IPS-NIHi11 (cell line): ENCODE measurements at places on chromosomes 12 and 14.
A peak's percentile ranks its signal among the peaks of the same experiment; 100 is the strongest.

GRCh38 chr14:23307146-23307530 is 505 bp downstream of the BCL2L2 start:
- DNase-seq, result no peak

GRCh38 chr12:94152292-94153078 is 4.1 kb downstream of the PLXNC1 start:
- no peak for DNase-seq

GRCh38 chr12:9751204-9752144 is 9.2 kb downstream of the CD69 start:
- peak; percentile 46 for DNase-seq

GRCh38 chr12:130873106-130873795 is 1.4 kb downstream of the RAN start:
- no peak for DNase-seq

- DNase-seq, result no peak
Measured at GRCh38 chr12:26396402-26396801, 201.0 kb downstream of the SSPN start.

DNA sequence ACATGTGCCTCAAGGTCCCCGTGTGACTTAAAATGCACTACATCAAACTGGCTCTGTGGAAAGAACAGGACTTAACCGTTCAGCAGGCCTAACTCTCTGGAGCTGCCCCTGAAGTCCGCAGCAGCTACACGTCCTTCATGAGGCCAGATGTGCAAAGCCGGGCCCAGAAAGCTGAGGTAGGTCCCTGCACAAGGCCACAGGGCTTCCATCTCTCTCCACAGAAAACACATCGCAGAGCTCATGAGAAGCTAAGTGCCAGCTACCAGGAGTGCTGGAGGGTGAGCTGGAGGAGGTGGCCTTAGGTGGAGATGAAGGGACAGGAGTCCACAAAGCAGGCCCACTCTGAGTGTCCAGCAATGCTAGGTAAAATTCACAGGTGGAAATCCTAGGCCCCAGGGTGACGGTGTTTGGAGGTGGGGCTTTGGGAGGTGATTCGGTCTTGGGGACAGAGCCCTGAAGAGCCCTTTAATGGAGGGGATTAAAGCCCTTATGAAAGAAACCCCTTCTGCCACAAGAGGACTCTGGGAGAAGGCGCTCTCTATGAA is 52.4 kb downstream of the VCPKMT start:
- DNase-seq, result no peak

DNA sequence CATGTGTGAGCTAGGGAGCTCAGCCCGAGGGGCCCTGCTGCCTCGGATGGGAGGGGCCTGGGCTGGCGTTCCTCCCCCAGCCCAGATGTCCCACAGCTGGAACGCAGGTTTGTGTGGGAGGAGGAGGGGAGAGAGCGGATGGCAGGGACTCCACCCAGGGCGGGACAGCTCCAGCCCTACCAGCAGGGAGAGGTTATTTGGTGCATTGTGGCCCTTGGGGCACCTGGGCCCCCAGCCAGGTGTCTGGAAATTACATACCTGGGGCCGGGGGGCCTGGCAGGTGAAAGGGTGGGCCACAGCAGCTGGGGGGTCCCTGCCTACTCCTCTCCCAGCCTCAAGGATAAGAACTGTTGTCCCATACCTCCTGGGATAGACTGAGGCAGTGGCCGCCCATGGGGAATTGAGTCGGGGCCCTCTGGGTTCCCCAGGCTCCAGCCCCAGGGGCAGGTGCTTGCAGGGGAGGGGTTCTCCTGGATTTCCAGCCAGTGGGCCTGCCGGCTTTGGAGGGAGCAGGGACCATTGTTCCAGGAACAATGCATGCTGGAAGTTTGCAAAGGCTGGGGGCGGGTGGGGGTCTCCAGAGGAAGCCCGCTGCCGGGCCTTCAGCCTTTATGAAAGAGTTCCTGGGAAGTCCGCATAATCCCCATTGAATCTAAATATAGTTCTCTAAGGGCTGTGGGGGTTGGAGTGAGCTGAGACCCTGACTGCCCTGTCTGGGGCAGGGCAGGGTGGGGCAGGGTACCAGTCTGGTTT is 1.2 kb downstream of the KIF26A start:
- no peak for DNase-seq

DNA sequence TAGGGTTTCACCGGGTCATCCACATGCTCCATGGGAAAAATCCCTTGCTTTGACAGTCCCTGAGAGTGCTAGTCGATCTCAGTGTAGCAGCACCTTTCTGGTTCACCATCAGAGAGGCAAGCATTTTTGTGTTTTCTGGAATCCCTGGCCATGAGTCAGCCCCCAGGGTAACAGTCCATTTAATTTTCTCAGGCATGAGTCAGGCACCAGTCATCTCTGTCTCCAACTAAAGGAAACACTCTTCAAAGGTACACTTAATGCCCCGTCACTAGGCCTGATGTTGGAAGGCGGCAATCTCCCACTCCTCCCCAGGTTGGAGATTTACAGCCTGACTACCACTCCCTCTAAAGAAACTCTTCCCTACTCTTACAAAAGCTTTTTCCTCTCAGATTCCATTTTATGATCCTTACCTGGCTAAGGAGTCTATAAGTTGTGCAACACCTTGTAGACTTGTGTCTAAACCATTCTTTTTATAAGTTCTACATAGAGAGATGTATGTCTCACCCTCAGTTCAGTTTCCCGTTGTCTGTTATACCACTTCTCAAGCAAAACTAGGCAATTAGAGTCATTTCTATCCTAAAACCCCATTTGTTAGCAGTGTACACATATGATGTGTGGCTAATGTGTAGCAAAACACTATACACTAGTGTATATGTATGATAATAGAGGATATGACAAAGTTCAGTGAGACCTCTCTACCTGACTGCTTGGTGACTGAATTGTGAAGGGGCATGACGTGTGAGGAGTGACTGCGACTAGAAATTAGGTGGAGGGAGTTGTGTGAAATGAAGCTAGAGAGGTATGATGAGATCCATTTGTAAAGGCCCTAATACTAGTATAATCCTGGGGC is 24.6 kb downstream of the TMEM19 start:
- DNase-seq, result peak; percentile 34

DNA sequence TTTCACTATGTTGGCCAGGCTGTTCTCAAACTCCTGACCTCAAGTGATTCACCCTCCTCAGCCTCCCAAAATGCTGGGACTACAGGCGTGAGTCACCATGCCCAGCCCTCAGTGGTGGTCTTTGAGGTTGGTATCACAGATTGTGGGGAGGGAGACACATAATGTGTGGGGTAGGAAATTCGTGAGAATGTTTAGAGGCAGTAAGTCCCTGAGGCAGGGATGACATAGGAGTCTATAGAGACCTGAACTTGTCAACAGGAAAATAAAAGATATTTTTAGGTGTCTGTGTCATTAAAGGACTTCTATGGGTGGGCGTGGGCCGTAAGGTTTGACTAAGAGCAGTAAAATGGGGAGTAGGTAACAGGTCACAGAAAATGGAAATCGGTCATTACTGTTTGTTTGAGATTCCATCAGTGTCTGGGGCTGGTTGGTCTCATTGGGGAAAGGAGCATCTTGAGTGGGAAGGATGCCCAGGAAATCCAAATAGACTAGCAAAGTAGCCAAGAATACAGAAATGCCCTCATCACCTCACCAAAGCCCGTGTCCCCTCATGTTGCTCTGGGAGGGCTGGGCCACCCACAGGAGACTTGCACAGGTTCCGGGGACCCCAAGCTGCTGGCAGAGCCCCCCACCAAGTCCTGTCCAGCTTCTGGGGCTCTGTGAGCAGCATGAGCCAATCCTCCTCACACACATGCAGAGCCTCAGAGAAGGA is 63.6 kb upstream of the BCL2L14 start:
- DNase-seq, result no peak

DNA sequence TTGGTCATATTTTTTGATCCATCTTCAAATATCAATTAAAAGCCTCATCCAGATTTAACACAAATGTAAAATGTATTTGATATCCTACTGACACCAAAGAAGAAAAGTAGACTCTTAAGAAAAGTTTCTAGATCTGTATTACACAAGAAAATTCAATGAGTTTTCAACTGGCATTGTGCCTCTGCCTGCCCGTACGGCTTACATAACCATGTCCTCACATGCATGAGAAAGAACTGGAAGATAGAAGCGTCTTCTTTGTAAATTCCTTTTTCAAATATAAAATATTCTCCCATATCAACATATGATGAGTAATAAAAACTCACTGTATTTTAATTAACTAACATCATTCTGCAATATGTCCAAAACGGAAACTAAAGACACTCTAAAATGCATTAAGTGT is 7.2 kb downstream of the ANKS1B start:
- no peak for DNase-seq

GRCh38 chr12:46485853-46486252 is 113.3 kb upstream of the SLC38A2 start:
- DNase-seq, result no peak

DNA sequence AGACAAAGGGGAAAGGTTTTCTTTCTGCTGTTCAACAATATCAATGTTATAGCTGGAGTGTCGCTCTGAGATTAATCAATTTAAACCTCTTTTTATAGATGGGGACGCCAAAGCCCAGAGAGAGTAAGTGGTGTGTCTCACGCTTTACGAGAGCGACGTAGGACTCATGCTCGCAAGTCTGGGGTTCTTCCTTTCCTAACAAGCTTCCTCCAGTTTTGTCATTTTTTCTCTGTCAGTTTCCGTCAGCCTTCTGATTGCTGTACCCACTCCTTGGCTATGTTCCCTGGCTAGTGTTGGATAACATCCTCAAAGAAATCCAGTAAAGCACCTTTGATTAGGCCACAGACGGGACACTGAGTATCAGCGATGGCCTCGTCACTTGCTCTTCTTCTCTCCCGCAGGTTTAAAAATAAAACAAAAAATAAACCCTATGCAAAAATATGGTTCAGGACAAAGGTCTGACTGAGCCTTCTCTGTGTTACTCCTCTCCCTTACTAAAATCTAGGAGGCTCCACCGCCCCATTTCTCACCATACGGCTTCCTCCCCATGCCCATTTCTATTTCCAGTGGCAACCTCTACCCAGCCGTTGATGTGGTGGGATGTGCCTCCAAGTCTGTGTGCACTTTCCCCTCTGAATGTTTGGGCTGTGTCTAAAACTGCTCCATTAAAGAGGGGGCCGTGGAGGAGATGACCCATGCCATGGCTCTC is 172.7 kb upstream of the PARP11 start:
- no peak for DNase-seq

DNA sequence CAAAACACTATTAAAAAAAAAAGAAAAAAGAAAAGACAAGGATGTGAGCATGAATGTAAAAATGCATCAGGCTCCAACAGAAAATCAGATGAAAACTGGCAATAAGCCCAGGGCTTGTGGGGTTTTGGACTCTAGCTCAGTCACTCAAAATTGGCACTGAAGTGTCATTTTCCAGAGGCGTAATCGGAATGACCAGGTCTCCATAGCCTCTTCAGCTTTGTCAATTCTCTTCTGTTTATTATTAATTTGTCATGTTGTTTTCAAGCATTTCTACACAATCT is 137.2 kb upstream of the TRHDE start:
- no peak for DNase-seq

- DNase-seq, result no peak
Measured at GRCh38 chr12:52070185-52070925, 577 bp downstream of the ATG101 start.

DNA sequence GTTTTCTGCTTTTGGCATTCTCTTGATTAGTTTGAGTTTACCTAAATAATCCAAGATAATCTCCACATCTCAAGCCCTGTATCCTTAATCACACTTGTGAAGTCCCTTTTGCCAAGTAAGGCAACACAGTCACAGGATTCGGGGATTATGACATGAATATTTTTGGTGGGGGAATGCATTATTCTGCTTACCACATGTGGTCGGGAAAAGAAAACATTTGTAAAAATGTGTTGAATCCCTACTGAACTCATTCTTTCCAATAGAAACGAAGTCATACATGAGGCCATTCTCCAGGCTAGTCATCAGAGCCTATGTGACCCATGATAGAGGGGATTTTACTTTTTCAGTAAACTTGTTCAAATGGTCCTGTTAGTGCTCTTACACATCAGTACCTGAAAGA is 58.5 kb upstream of the PRICKLE1 start:
- no peak for DNase-seq

GRCh38 chr14:23865502-23865901 is 88.1 kb upstream of the DHRS4 start:
- DNase-seq, result no peak

- no peak for DNase-seq
Measured at GRCh38 chr12:47340411-47341015, 260.8 kb upstream of the AMIGO2 start.

DNA sequence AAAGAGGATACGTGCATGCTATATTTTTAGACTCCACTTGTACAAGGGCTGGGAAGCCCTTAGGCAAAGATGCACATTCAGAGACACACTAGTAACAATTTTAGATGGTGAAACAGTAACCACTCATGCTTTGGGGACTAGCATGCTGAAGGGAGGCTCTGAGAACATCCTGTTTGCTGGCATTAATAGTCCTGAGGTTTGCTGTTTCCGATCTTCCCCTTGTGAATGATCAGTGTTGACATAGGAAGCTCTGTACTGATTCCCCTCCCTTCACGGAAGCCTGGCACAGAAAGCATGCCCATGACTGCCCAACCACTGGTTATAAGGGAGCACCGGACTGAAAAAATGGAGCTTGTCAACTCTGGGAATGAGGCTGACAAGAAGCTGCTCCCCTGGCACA is 164.6 kb downstream of the GCH1 start:
- no peak for DNase-seq

DNA sequence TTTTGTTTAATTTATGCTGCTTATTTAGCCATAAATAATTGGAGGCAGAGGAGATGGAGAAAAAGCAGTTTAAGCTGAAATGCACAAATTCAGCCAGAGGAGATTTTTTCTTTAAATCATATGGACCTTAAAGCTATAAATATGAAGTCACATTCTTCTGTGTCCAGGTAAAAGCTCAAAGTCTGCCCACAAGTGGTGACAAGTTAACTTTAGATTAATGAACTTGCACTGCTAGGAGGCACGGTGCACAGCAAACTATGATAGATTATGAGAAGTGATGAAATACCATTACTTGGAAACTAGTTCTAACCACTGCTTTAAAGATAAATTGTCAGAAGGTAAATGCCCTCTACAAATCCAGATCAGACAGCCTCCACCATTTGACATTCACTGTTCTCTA is 69.0 kb downstream of the IFT81 start:
- no peak for DNase-seq

GRCh38 chr14:99718811-99719192 is 34.7 kb downstream of the CYP46A1 start:
- DNase-seq, result no peak

DNA sequence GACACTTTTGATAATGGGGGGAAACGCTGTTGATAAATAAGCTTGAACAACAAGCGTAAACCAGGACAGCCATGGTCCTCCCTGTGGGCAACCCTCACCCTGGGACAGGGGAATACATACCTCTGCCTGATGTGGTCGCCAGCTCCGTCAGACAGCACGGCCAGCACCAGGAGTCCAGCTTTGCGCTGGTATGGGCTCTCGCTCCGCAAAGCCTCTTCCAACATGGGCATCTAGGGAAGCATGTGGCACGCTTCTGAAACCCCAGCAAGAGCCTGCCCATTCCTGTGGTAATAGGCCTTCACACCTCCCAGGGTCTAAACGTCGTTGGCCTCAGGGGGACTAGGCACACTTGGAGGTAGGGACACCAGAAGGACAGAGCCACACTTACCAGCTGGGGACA is 2.9 kb downstream of the IPO4 start:
- no peak for DNase-seq

GRCh38 chr12:50665609-50666008 is 98.3 kb upstream of the ATF1 start:
- no peak for DNase-seq
